ENCODE measurements at places on chromosomes 5 and 9.

- peak; percentile 88 for DNase-seq
Measured at GRCh38 chr9:137672907-137673791, 54.3 kb downstream of the EHMT1 start.

DNA sequence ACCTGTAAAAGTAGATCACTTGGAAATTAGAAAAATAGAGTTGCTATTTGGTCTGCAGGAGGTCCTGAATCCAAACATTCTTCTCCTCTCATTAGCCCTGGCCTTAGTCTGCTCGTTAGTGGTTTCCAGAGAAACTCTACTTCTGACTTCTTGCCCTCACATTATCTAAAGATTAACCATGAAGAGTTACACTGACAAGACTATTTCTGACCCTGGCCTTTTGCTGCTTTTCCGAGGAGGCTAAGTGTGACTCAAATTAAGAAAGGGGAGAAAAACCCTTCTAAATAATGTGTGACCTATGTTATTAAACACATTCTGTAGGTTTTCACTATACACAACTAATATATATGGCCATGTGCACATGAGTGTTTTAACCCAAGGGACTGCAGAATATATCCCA lies 302.4 kb downstream of the RAB3C start:
- no peak for DNase-seq

DNA sequence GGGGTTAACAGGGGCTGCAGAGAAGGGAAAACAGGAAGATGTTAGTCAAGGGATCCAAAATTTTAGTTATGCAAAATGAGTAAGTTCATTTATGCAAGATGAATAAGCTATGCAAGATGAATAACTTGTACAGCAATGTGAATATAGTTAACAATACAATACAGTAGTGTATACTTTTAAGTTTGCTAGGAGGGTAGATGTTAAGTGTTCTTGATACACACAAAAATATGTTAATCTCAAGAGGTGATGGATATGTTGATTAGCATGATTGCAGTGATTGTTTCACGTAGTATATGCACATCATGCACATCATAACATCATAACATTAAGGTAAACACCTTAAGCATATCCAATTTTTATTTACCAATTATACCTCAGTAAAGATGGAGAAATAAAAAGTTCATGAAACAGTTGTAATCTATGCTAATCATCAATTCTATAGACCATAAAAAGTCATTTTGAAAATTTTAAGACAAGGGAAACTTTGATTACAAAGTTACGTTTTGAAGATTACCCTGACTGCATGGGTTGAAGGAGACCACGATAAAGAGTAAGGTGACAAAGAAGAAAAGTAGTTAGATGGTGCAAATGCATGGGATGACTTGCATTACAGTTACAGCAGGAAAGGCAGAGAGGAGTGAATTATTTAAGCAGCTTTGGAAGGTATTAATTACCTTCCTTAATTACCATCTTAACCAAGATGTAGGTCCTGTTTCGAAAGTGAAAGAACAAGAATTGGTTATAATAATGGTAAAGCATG lies 31.4 kb downstream of the FAM174A start:
- no peak for DNase-seq

DNA sequence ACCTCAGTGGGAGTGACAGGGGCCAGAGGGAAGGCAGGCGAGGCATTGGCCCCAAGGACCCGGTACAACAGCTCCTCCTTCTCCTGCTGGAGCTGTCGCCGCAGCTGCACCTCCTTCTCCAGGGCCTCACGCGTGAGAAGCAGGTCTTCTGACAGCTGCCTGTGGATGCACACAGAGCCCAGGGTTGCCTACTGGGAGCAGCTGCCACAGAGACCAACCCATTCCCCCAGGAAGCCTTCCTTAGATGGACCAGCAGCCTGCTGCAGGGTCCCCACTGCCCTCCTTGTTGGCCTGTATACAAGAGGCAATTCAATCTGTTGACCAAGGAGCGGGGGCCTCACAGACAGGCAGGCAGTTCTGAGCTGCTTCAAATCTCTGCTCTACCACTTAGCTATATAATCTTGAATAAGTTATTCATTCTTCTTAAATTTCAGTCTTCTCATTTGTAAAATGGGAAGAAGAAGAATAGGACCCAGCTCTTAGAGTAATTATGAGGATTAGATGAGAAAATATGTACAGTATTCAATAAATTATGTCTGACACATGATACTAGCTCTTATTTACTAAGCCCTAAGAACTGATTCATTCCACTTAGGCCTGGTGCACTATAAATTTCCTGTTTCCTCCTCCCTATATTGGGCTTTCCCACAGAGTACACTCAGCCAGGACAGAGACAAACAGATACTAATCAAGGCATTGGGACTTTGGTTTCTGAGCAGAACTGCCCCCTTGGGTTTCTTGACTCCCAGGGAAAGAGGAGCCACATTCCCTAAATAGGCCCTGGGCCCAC lies 26.1 kb upstream of the ANXA6 start:
- DNase-seq = peak; percentile 39

- no peak for DNase-seq
Measured at GRCh38 chr5:132611965-132612364, 46.0 kb upstream of the IL13 start.
